Bronchial smooth muscle cell (primary cell): ENCODE measurements at places on chromosomes 6 and 20. TPM values are rescaled to one million over a fixed set of nuclear protein-coding genes. Genes with fewer than 3 reads are reported as not detected.

The C6orf52 gene
- total RNA-seq: not detected in 2 replicates

The LY6G6F gene
- not detected in 2 replicates for total RNA-seq

The RHAG gene
- total RNA-seq: under 0.01 TPM in 1 of 2 replicates, not detected in the other

The CEP250 gene
- 23.7 and 30.9 TPM in 2 replicates for total RNA-seq

The SSR1 gene
- 35.9 and 71.7 TPM in 2 replicates for total RNA-seq
